SW 1271 (cell line): ENCODE measurements at places on chromosomes 5 and 9.

DNA sequence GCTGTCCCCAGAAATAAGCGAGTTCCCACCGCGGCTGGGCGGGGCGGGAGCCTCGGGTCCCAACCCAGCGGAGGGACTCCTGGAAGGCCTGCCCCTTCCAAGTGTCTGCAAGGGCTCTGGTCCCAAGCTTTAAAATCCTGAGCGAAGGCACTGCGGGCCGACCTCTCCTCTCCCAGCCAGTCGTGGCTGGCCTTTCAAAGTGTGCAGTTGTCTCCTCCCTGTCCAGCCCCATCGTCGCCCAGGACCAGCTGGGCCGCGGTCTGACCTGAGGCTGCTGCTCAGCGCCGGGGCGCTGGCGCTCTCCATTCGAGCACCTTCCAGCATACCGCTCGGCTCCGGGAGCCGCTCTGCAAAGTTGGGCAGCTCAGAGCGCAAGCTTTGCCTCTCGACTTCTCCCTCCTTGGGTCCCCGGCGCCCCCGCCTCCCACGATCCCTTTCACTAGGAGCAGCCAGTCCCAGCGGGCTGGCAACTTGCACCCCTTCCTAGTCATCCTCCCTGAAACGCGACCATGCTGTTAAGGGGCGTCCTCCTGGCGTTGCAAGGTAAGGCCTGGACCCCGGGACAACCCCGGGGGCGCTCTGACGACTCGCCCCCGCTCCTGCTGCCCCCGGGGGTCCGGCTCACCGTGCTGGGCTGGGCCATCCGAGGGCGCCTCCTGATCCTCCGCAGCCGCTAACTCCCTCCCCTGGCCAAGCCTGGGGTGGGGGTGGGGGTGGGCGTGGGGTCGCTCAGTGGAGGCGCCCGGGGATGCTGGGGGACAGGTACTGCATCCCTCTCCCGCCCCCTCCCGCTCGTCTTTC is at the start of gene MAMDC2:
TSS of gene MAMDC2 (plus strand) at position 160 of the 801 bp plus-strand sequence. CDS start at position 510, 350 bp downstream.
- no peak for DNase-seq

DNA sequence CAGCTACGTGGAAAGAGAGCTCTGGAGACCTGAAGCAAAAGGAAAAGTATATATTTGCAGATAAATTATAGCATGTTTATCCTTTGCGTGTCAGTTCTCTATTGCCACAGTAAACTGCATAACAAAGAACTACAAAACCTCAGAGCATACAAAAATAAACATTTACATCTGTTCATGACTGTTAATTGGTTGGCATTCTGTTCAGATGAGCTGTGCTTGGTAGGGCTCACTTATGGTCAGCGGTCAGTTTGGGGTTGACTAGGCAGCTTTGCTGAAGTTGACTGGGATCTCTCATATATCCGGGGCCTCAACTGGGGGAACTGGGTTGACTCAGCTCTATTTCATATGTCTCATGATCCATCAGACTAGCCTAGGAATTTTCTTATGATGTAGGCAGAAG is 257.7 kb downstream of the TLE1 start:
- DNase-seq, result no peak

DNA sequence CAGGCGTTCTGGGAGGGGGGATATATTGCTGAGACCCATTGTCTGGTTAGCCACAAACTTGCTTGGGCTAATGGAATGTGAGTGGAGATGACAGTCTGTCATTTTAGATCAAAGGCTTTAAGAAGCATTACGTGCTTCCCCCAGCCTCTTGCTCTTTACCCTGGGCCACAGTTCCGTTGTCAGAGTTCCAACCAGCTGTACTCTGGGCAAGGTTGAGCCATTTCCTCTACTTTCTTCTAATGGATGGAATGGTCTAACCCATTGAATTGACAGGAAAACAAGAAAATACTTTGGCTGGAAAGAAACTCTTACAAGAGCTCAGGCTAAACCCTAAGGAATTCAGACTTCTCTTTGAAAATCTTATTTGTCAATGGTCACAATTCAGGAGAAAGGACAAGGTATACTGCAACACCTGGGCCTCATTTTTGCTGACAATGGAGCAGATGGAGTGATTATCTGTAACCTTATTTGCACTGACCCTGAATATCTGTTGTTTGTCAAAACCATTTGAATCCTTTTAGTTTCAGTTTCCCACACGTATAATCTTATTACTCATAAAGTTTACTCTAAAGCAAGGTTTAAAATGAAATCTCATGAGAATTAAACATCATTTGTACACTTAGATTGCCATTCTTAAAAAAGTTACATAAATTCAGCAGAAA is 231.4 kb downstream of the PDE4D start:
- no peak for DNase-seq

GRCh38 chr5:58452566-58453258 is 7.2 kb downstream of the PLK2 start:
- DNase-seq, result no peak

GRCh38 chr9:6955251-6955921 is 197.6 kb downstream of the KDM4C start:
- DNase-seq, result no peak

- DNase-seq, result no peak
Measured at GRCh38 chr5:37436146-37436934, 57.2 kb downstream of the WDR70 start.

DNA sequence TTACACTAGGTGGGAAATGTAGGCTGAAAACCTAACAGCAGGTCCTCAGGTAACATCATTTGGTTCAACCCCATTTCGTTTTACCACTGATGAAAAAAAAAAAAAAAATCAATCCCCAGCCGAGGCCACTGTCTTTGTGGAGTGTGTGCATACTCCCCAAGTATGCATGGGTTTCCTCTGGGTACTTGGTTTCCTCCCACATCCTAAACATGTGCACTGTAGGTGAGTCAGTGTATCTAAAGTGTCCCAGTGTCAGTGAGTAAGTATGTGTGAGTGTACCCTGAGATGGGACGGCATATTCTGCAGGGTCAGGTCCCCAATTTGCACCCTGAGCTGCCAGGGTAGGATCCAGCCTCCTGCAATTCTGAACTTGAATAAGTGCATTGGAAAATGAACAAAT is 966.5 kb upstream of the DMAC1 start:
- DNase-seq, result no peak

DNA sequence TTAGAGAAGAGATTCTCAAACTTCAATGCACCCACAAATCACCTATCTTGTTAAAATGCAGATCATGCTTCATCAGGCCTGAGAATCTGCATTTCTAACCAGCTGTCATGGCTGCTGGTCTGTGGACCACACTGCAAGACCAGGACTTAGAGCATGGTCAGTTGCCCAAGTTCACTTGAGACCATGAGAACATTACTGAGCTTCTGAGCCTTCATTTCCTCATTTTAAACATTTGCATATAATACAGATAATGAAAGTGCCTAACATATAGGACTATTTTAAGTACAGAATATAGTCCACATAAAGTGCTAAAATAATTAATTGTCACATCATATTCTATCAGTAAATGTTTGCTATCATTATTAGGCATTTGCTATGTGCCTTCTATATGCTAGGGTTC is 260.8 kb upstream of the TNC start:
- no peak for DNase-seq

- DNase-seq, result peak; percentile 60
Measured at GRCh38 chr5:88269222-88269771, 652 bp upstream of the TMEM161B start.

DNA sequence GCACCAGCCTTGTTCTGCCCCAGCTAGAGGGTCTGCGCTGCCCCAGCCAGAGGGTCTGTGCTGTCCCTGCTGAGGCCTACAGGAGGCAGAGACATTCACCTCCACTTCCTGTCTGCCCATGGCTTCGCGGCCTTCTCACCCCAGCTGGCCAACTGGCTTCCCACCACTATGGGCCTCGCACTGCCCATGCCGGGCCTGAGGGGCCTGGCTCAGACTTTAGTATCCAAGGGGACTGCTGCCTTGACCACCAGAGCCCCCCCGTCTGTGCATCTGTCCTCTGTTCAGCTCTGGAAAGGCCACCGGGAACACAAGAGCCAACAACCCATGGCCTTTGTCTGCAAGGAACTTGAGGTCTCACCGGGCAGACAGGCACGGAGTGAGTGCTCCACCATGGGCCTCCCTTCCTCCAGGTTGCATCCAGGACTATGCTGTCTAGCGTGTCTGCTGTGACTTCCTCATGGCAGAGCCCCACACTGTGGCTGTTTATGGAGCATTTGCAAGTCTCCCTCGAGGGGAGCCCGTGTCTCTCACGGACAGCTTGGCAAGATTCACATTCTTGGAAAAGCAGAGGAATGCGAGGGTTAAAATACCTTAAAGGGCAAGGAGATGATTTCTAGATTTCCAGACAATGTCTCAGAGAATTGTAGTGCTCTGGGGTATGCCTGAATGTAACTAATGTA is 1.7 kb downstream of the DCANP1 start:
- no peak for DNase-seq

DNA sequence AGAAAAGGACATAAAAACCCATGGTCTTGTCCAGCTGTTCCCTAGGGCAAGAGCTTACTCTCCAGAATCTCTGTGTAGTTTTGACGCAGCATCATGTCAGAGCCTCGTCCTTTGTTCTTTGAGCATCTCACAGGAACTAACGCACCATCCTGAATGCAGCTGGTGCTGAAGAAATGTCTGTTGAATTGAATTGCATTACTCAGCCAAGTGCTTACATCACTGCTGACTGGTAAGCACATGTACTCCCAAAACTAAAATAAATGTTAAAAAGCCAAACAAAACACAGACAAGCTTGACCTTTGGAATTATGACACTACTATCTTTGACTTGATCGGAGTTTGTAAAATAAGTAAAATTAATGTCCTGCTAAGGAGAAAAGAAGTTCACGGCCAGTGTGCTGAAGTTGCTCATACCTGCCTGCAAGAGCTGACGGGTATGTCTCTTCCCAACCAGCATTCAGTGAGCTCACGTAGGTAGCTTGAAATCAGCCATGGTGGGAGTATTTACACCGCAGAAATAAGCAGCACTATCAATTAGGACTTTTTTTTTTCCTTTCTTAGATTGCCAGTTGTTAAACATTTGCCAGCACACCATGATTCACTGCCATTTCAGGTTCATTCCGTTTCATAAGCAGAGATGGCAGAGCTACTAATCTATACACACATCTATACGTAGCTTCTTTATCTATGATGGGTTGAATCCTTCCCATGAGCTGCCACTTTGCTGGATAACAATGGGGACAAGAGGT is 310.6 kb upstream of the MSX2 start:
- no peak for DNase-seq

- DNase-seq, result no peak
Measured at GRCh38 chr5:80254767-80255430, 949 bp downstream of the SERINC5 start.

DNA sequence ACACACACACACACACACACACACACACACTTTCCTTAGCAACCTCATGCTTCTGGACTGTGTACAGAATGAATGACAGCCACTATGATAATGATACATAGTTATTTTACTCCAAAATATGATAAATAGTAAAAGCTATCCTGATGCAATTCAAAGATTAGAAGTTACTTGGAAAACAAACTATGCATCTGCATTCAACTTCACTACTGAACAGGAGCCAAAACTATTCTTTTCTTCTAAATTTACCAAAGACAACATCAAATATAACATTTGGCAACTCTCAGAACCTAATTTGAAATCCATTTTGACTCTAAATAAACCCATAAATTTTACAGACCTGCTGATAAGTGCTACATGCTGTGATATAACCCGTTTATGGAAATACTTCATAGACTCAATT is 33.3 kb downstream of the GLIS3 start:
- DNase-seq, result no peak

DNA sequence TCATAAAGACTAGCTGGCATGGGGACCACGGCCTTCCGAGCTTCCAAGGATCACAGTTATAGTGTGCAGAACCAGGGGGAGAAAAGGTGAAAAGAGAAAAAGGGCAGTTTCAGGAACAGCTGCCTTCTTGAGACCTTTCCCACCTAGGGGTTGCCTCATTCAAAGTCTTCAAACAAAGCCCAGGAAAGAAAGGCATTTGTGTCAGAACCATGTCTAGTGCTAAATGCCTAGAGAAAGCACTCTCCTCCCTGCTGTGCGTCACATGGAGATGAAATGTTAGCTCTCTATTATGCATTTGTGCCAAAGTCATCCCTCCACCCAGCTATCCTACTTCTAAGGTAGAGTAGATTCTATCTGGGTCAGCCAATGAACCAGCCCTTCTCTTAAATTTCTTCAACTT is 1037.3 kb upstream of the WWC1 start:
- no peak for DNase-seq

DNA sequence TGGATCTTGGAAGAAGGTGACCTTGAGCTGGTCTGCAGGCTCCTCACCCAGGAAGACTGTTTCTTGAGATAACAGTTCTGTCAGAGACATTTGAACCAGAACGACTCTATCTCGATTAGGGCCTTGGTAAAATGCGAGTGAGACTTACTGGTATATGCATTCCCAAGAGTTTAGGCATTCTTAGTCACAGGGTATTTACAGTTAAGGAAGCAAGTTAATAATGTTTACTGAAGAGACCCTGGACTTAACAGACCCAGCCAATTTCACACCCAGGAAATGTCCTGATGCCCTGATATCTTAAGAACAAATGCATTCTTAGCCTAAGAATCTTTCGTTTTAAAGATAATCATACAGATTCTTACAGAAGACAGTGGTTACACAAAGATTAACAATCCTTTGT is 1867.2 kb upstream of the C9orf72 start:
- DNase-seq, result no peak

- no peak for DNase-seq
Measured at GRCh38 chr5:74895906-74896305, 29.7 kb upstream of the FAM169A start.

GRCh38 chr9:128082151-128082550 is 14.1 kb downstream of the SLC25A25 start:
- no peak for DNase-seq

DNA sequence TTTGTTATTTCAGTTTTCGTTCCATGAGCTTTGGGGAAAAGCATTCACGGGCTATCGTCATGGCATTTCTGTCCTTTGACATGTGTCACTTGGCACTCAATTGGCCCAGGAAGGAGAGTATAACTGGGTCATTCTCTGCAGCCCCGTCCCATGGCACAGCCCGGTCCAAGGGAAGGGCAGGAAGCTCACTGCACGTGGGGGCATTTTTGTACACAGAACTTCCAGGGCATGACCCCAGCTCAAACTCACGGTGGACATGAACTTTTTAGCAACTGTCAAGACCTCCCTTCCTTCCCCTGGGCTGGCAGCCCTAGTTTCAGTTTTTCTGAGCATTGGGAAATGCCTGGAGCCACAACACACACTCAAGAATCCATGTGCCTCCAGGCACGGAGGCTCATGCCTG is 161.6 kb upstream of the PANK3 start:
- no peak for DNase-seq

GRCh38 chr9:27654629-27655285 is 81.5 kb upstream of the C9orf72 start:
- no peak for DNase-seq
